ENCODE measurements at places on chromosomes 1 and 21.
A peak's percentile ranks its signal among the peaks of the same experiment; 100 is the strongest.

- DNase-seq, result peak; percentile 76
Observed at GRCh38 chr1:117929343-117930172, at the start of the genes GDAP2 and WDR3. Gene GDAP2, minus strand, starts transcription at chr1:117929621. Its CDS starts 9,264 bp downstream, at chr1:117920357. Gene WDR3, plus strand, starts transcription at chr1:117929739. Its CDS starts 3,581 bp downstream, at chr1:117933320.

DNA sequence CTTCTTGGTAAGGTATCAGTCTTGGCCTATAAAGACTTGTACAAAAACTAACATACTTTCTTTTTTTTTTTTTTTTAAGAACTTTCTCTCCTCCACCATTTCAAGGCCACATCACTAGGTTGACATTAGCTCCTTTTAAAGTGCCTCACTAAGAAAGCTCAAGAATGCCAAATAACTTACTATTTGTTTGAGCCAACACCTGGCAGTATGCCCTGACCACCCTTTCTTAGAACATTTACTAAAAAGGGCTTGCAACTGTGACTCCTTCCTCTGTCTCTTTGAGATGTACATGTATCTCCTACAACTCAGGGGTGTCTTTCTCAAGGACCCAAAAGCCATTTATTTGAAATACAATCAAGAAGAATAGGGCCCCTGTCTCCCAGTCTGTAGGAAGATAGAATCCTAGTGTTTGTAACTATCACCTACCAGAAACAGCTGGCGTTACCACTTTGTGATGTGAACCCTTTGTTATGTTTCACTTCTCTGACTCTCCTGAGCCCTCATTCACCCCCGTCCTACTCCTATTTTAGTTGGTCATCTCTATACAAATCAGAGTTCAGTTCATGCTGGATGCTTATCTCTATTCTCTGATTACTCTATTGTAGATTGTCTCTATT is 12.2 kb upstream of the SAMD13 start:
- no peak for DNase-seq

DNA sequence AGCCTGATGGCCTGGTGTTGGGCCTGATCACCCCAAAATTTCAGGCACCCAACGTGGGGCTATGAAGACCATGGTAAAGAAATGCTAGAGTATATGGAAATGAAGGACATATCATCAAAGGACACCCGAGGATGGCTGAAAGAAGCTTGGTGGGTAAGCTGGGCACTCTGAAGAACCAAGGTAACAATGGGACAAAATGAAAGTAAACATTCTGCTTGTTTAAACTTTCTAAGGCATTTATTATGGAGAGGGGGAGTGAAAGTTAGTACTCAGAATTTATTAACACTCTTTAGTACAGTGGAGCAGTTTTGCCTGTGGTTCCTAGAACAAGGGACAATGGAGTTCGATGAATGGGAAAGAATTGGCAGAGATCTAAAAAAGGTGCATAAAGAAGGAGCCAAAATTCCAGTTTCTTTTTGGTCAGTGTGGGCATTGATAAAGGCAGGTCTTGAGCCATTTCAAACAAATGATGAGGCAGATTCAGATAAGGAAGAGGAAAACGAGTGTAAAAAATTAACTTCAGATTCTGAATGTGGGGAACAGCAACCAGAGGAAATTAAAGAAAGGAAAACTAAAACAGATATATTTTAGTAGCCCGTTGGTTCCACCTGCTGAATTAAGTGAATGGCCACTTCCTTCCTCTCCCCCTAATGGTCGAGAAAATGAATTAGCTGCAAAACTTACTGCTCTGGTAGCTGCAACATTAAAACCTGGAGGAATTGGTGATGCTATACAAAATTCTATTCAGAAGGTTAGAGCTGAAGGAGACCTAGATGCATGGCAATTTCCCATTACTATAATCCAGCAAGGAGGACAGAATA is 8.4 kb upstream of the PM20D1 start:
- DNase-seq, result no peak

DNA sequence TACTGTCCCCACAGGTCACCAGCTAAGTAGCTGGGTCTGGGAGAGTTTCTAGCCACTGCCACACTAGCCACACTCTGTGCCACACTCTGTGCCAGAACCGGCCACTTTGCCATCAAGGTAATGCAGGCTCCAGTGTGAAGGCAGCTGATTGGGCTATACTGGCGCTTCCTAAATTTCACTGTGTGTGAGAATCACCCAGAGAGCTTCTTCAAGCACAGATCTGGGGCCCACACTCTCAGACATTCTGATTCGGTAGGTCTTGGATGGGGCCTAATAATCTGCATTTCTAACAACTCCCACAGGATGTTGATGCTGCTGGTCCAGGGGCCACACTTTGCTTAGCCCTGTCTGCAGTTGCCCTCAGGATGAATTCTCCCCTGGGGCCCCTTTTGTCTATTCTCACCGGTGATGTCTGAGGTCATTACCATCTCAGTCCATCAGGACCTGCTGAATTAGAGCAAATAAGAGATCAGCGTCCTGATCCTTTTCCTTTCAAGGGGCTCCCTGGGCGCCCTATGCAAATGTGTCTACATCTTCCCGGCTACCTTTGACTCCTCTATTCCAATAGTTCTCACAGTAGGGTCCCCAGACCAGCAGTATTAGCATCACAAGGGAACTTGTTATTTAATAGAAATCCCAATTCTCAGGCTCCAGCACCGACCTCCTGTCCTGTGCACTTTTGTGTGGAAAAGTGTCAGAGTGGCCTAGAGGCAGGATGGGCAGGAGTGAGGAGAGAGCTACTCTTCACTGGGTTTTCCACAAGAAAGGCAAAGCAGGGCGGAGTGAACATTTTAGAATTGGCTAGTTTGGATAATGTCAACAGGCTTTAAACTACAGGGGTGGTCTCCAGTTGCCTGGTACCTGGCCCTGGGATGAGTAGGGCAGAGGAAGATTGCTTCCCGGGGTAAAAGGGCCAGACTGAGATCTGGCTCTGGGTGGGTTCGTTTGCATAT is 24.7 kb upstream of the LRRN2 start:
- no peak for DNase-seq

GRCh38 chr1:192159014-192159413 is 752 bp downstream of the RGS18 start:
- DNase-seq, result no peak

DNA sequence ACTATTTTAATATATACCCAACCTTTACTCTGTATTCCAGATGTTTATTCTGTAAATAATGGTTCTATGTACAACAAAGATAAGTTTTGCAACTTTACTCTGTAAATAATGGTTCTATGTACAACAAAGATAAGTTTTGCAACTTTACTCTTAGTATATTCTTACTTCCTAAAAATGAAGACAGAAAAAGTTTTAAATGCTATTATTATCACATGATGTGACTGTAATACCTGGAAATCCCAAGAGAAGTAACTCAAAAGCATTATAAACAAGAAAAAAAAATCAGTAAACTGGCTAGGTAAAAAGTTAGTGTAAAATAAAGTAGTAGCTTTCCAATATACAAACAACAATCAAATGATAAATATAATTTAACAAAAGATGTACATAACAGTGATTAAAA is 18.5 kb upstream of the EXO1 start:
- DNase-seq, result no peak

- no peak for DNase-seq
Observed at GRCh38 chr1:210777914-210778313, 356.0 kb downstream of the KCNH1 start.

GRCh38 chr1:234745276-234745675 is 135.3 kb upstream of the IRF2BP2 start:
- no peak for DNase-seq

- no peak for DNase-seq
Observed at GRCh38 chr1:25815208-25816111, 4.3 kb upstream of the MTFR1L start.

GRCh38 chr1:115650961-115651360 is 9.2 kb downstream of the VANGL1 start:
- DNase-seq, result no peak

GRCh38 chr1:114585231-114585630 is 3.8 kb upstream of the BCAS2 start:
- peak; percentile 7 for DNase-seq

DNA sequence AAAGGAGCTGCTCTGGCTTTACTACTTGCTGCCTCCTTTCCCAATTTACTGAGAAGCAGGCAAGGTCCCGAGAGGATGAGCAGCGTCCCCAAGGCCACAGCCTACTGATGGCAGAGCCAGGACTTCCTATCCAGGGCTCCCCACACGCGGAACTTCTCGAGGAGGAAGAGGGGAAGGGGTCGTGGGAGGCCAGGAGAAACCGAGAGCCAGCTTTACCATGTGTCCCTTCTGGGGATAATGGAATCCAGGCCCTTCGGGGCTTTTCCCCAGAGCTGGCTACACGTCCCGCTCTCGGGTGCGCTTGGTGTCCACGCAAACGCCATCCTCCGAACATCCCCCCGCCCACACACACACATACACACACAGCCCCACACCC is 4.3 kb upstream of the CCN1 start:
- DNase-seq, result no peak

- DNase-seq, result no peak
Observed at GRCh38 chr1:214378492-214378891, 97.5 kb downstream of the SMYD2 start.

GRCh38 chr1:186812570-186812969 is 16.2 kb upstream of the PLA2G4A start:
- DNase-seq, result peak; percentile 96

GRCh38 chr1:33255347-33256220 is 708 bp upstream of the ZNF362 start:
- DNase-seq, result no peak

- no peak for DNase-seq
Observed at GRCh38 chr1:164895026-164895912, 336.3 kb downstream of the PBX1 start.

DNA sequence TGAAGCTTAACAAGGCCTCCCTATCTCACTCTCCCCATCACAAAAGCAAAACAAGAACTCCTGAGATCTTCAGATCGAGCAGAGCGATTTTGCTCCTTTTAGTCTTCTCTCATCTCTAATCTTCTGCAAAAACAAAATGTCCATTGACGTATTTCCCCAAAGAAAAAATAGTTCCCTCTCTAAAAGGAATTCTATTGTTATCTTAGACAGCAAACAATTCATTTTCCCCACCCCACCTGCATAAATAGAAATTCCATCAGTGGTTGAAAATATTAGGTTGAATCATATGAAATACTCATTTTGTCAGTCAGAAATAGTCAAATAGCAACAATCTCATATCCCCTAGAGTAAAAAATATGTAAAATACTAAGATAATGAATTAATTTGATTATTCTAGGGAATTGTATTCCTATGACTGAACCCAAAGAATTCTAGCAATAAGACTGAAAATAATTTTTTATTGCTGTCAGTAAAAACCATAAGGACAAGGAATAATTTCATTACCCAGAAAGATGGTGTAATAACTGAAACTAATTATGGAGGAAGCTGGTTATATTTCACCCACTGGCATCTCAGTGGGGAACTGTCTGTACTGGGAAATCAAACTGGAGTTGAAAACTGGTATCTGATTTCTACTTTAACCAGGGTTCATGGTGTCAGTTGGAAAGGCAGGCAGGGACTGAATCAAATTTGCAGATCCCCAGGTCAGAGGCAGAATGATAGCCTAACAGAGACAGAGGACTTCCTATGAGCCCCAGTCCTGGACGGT is 51.3 kb downstream of the RHOU start:
- no peak for DNase-seq

GRCh38 chr1:58898739-58899586 is 115.1 kb upstream of the JUN start:
- no peak for DNase-seq

DNA sequence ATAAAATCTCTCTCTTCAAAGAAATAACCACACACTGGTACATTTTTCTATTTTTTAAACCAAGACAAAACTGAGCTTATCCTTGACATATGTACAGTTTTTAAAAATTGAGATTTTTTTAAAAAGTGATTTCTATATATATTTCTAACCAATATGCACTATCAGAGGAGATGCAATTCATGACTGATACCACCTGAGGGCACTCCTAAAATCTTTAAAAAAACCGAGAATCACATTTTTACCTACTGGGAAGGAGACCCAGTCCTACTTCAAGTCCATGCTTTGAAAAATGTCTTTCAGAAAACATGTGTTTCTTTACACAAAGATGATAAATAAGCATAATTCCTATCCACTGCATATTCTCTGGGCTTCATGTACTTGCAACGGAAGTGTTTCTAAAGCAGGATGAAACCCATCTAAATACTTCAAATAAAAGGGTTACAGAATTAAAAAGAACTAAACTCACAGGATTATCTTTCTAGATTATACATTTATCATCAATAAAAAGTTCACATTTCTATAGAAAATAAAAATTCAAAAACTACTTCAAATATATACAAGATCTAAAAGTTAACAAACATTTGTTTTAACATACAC is 98.6 kb downstream of the ENAH start:
- DNase-seq, result no peak

- DNase-seq, result peak; percentile 65
Observed at GRCh38 chr1:9326596-9326995, 33.9 kb downstream of the SPSB1 start.

- DNase-seq, result no peak
Observed at GRCh38 chr21:15018382-15018781, 46.4 kb downstream of the NRIP1 start.

GRCh38 chr1:26126321-26127084 is 14.9 kb downstream of the PDIK1L start:
- no peak for DNase-seq

GRCh38 chr1:16491056-16491675 is 22.9 kb downstream of the RNU1-1 start:
- DNase-seq, result no peak

GRCh38 chr21:34180407-34180806 is 107.0 kb downstream of the MRPS6 start:
- DNase-seq, result no peak

DNA sequence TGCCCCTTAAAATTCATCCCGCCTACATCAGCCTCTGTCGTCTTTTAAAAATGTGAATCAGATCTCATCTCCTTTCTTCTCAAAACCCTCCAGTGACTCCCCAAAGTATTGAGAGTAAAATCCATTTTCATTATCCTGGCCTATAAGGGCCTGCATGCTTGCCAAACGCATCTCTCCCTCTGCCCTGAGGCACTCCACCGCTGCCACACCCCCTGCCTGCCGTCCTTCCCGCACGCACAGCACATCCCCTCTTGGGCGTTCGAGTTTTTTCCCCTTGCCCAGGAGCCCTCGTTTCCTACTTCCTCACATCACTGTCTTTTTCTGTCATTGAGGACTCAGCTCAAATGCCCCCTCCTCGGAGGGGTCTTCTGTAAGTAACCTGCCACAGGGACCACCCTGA is 53.3 kb upstream of the MTR start:
- DNase-seq, result no peak

DNA sequence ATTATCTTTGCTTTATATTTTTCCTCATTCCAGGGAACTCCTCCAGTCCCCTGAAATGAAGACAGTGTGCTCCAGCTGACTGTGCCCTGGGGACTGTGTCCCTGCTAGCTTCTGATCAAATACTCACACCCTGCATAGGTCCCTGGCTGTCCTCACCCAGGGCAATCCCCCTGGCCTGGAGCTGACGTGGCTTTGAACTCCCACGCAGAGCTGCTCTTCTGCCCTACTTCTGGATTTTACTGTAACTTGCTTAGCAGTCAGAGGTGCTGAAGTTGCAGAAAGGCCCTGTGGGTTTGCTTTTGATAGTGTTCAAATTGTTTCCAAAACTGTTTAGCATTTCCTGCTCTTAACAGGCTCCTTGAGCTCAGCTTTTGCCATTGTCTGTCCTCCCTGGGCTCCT is 186.5 kb downstream of the FASLG start:
- DNase-seq, result no peak

GRCh38 chr1:183989078-183989577 is 48.4 kb downstream of the COLGALT2 start:
- peak; percentile 55 for DNase-seq

- DNase-seq, result no peak
Observed at GRCh38 chr1:111699268-111699667, 39.9 kb downstream of the INKA2 start.
